ENCODE measurements at places on chromosomes 4 and X. TPM values are rescaled to one million over a fixed set of nuclear protein-coding genes. Genes with fewer than 3 reads are reported as not detected.

GRCh38 chrX:55624403-55624802, 1.2 kb downstream of the FOXR2 start:
- DNase-seq, result no peak

- no peak for DNase-seq
These were observed 49.4 kb downstream of the USP38 start for GRCh38 chr4:143234153-143234552.

The NXF2B gene
- not detected for total RNA-seq

GRCh38 chr4:950136-951020, 18.1 kb downstream of the TMEM175 start:
- no peak for DNase-seq

The CXorf49B gene
- total RNA-seq, result not detected

DNA sequence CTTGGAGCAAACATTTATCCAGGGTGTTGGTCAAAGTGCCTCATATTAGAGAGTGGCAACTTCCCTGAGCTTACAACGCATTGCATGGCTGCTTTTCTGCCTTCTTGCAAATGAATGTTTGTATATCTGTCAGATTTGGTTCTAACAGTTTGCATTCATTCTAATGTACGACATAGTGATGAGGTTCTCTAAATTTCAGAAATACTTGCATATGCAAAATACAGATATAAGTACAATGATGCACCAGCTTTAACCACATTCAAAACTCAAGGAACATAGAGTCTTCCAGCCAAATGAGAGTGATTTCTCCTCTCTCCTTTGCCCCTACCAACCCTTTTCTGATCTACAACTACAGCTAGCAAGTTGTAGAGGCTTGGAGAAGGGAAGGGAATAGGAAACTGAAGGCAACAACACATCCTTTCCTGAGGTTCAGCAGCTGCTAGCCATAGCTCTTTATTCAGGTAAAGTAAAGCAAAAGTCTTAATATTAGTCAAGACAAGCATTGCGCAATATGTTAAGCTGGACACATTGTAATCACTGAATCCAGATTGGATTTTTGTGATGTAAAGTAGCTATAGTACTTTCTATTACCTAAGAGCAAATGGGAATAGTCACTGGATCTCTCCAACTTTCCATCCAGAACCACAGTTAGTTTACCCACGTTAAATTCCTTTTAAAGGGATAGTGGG, 6.3 kb downstream of the TKTL2 start:
- no peak for DNase-seq

DNA sequence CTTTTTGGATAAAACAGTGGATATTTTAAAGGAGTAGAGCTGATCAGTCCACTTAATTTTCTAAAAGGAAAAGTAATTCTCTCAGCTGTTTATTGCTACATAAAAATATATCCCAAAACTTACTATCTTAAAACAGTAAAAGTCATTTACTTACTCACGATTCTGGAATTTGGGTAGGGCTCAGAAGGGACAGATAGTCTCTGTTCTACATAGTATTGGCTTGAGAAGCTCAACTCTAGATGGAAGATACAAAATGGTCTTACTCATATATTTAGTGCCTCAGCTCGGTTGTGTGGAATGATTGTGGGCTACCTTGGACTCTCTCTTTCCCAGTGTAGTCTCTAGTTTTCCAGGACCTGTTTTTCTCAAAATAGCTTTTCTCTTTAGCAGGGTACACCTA, 691.5 kb upstream of the POU3F4 start:
- DNase-seq, result no peak

DNA sequence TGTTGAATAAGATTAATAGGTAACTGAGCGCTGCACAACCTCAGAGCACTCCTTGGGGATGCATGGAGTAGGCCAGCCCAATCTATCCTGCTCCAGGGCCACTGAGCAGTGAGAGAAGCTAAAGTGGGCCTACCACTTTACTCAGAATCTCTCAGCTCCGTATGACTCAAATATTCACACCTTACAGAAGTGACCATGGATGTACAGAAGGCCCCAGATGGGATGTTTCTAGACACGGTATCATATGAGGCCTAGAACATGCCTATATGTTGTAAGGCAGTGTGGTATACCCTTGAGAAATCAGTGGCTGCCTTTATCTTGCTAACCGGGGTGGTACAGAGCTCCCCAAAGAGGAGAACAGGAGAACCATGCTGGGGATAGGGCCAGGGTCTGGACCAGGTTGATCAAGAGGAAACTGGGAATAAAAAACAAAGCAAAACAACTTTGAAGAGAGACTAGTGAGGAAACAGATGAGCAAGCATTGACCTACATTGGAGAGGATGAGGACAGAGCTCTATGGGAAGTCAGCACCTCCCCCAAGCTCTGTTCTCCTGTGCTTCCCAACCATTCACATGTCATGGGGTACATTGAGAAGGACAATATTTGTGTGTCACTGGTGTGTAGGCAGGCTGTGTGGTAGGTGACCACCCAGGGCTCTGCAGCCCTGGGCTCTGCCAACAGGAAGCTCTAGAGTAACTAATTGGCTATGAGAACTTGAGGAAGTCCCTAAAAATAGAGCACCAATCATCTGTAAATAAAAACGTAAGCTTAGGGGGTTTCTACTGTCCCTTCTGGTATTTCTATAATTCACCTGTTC, 31.4 kb downstream of the HOPX start:
- DNase-seq, result no peak

- peak; percentile 38 for DNase-seq
These were observed 963 bp upstream of the USO1 start for GRCh38 chr4:75723163-75724065.

- DNase-seq, result no peak
These were observed 1225.9 kb downstream of the PCDH19 start for GRCh38 chrX:99184153-99184552.

DNA sequence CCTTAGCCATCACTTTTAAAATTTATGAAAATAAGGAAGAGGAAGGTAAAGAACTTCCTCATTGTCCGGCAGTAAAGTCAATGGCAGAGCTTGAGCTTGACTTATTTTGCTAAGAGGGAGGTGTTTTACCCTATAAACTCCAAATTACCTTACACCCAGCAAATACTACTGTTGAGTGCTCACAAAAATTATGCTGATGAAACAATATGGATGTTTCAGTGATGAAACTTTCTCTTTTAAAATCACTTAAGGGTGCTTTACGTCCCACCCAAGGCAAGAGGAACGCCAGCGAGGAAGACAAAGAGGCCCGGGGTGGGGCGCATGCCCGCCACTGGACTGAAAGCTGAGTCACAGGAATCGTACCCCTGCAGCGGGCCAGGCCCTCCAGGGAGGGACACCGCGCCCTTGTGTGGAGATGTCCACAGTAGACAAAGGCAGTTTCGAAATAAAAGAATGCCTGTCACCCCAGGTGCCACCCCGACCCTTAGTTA, 560 bp upstream of the TMSB4X start:
- peak; percentile 59 for DNase-seq

DNA sequence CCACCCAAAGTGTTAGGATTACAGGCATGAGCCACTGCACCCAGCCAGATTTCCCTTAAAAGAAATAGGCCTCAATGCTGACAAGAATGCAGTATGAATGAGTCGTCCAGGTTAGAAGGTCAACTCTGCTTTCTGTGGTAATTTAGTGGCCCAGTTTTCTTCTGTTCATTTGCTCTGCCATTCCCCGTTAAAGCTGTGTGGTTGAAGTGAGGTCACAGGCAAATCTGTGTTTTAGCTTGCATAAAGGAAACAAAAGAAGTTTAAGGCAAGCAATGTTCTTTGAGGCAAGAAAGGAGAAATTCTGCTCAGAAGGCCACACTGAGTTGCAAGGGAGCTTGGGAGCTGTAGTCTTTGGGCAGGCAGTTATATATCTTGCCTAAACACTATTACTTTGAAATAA, 176.8 kb downstream of the LARP7 start:
- no peak for DNase-seq

- DNase-seq, result no peak
These were observed 12.0 kb downstream of the CPLX1 start for GRCh38 chr4:813900-814299.

GRCh38 chr4:87014284-87014782, 79.5 kb downstream of the AFF1 start:
- no peak for DNase-seq

- no peak for DNase-seq
These were observed 134.7 kb downstream of the PDE5A start for GRCh38 chr4:119493886-119494285.

DNA sequence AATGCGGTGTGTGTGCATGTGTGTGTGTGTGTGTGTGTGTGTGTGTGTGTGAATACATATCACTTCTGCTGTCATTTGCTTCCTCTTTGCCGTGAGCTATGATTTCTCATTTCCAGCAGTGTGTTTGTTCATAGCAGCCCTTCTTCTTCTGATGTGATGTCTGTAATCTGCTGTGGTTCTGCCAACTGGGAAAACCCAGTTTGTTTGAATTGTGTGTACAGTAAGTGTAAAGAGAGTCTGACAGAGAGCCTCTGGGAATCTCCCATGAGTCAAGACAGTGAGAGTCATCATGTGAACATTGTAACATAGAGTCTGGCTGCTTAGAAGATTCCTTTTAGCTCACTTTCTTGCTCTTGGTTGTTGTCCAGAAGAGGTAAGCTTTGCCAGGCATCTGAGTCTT, 8.4 kb upstream of the NWD2 start:
- no peak for DNase-seq

- peak; percentile 43 for DNase-seq
These were observed 24.8 kb upstream of the EOLA2 start for GRCh38 chrX:149962859-149963757.

The SCD5 gene
- 11.6 TPM for total RNA-seq

DNA sequence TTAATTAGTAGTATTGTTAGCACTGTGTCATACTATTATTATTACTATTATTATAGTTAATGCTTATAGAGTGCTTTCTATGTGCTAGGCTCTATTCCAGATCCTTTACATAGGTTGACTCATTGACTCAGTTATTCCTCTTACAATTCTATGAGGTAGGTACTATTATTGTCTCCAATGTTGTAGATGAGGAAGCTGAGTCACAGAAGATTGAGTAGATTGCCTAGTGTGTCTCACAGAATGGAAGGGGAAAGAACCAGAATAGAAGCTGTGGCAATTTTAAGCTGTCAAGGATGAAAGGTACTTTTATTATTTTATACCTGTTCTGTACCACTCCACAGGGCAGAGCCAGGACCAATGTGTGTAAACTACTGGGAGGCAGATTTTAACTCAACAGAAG, 1.9 kb upstream of the TCEAL1 start:
- no peak for DNase-seq

DNA sequence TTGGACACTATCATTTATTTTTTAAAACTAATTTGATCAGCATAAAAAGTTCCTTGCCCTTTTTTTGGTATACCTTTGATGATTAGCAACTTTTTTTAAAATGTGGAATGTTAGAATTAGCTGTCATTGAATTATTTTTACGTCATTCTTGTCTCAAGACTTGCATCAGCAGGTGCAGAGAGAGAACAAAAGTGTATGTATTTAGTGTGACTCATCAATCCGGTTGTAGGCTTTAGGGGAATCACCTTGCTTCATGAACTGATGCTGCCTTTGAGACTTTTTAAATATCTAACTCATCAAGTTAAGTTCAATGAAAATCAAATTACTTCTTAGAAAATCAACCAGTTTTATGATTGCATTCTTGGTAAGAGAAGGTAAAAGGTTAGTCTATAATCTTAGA, 125.1 kb downstream of the ARX start:
- no peak for DNase-seq

DNA sequence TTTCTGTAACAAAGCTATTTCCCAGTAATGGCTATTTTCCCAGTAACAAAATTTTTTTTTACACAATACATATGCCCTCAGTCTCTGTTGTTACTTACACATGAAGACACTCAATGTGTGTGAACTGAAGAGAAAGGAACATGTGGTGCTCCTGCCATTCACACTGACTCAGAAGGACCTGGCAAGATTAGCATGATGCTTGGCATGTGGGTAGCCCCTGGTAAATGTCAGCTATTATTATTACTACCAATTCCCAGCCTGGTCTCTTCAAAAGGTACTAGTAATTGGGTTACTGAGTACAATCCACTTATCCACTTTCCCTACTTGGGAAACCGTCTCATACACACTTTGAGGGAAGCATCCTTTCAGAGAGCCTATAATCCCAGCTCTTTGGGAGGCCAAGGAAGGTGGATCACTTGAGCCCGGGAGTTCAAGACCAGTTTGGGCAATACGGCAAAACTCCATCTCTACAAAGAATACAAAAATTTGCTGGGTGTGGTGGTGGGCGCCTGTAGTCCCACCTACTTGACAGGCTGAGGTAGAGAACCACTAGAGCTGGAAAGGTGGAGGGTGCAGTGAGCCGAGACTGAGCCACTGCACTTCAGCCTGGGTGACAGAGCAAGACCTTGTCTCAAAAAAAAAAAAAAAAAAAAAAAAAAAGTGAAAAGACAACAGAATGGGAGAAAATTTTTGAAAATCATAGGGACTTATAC, 14.6 kb downstream of the RBBP7 start:
- DNase-seq, result no peak

GRCh38 chr4:89757154-89757719, 79.7 kb downstream of the SNCA start:
- DNase-seq, result no peak

GRCh38 chr4:153433754-153434105, 32.4 kb upstream of the TMEM131L start:
- DNase-seq, result no peak

DNA sequence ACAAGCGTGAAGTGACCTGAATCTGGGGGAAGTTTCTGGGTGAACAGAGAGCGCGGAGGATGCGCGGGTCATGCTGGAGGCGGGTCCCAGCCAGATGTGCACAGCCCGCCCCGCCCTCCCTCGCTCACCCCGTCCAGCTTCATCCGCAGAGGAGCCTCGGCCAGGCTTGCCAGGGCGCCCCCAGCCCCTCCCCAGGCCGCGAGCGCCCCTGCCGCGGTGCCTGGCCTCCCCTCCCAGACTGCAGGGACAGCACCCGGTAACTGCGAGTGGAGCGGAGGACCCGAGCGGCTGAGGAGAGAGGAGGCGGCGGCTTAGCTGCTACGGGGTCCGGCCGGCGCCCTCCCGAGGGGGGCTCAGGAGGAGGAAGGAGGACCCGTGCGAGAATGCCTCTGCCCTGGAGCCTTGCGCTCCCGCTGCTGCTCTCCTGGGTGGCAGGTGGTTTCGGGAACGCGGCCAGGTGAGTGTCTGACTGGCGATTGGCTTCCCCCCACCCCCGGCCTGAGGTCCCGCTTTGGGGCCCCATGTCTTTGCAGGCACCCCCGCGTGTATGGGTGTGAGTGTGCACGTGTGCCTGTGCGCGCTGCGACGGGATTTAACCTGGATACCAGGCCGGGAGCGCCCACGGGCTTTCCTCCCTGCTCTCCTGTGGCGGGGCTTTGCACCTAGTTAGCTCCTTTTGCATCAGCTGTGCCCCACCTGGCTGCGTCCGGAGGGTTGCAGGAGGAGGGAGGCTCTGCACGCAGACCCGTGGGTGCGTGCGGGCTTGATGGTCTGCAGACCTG, at the start of gene EGFL6:
EGFL6 (plus strand) TSS at position 123 of the 782 bp plus-strand sequence; CDS start at position 384, 261 bp downstream.
- DNase-seq, result no peak

- DNase-seq, result no peak
These were observed 45.2 kb downstream of the ADH5 start for GRCh38 chr4:99043346-99043745.

DNA sequence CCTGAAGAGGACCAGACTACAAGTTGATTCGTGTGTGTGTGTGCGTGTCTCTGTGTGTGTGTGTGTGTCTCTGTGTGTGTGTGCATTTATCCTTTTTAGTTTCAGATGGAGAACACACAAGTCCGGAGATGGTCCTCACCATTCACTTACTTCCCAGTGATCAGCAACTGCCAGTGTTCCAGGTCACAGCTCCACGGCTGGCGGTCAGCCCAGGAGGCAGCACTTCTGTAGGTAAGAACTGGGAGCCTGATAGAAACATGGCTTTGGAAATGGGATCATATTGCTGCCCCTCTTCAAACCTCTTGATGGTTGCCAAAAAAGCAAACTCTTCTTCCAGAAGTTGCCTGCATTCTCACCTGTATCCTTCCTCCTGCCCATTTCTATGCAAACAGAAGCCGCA, 122.6 kb upstream of the ANXA3 start:
- no peak for DNase-seq

- no peak for DNase-seq
These were observed 23.2 kb upstream of the PIGA start for GRCh38 chrX:15358533-15358932.

Data from natural killer cell (primary cell).